ENCODE measurements at places on chromosomes 5 and 9.

GRCh38 chr5:53389093-53389492, 91.3 kb upstream of the FST start:
- DNase-seq = no peak

GRCh38 chr9:96187151-96187555, 114.8 kb downstream of the HSD17B3 start:
- no peak for DNase-seq

DNA sequence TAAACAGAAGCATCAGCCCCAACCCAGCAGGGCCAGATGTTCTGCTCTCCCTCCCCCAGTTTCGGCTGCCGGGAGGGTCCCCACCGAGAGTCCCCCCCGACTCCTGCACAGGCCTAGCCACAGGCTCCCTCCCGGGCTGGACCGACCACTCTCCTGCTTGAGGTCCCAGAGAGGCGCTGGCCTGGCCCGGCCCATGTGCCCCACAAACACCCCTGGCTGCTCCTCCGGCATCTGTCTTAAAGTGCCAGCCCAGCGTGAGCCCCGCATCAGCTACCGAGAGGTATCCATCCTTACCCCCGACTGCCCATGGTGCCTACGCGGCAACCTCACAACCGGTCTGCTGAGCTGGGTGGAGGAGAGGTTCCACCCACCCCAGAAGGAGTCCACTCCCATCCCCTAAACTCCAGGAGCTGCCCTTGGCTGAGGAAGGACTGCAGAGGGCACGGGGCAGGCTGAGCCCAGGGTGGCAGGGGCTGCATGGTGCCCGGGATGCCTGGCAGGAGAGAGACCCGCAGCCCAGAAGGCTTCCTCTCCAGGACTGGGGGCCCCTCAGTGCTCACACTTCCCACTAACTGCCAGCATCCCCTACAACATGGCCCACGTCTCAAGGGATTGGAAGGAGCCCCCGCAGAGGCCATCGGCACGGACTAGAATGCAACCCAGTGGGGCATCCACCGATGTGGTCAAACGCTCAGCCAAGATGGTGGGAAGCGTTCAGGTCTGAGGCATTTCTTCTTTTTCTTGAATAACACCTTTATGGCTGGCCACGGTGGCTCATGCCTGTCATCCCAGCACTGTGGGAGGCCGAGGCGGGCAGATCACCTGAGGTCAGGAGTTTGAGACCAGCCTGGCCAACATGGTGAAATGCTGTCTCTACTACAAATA, 15.6 kb upstream of the EGFL7 start:
- no peak for DNase-seq

GRCh38 chr9:77896269-77896937, 135.2 kb downstream of the GNAQ start:
- DNase-seq = no peak

- DNase-seq = no peak
Observed at GRCh38 chr5:83281658-83282057, 189.9 kb upstream of the VCAN start.

GRCh38 chr5:32147959-32148358, 26.2 kb downstream of the GOLPH3 start:
- DNase-seq = no peak

DNA sequence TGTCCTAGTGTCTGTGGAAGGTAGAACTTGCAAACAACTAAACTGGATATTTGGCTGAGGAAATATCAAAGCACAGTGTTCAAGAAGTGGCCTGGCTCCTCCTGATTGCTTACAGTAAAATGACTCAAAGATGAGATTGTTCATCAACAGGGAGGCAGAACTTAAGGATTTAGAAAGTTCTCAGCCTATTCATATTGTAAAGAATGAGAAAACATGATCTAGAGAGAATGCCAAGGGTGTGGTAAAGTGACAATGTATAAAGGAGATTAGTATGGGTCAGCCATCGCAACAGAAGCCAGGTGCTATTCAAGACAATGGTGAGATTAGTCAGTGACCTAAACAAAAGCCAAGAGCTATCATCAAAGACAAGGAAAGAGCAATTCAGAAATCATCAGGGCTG, 372.3 kb downstream of the SPOCK1 start:
- DNase-seq = no peak

- DNase-seq = no peak
Observed at GRCh38 chr9:104974053-104974962, 46.4 kb upstream of the ABCA1 start.

DNA sequence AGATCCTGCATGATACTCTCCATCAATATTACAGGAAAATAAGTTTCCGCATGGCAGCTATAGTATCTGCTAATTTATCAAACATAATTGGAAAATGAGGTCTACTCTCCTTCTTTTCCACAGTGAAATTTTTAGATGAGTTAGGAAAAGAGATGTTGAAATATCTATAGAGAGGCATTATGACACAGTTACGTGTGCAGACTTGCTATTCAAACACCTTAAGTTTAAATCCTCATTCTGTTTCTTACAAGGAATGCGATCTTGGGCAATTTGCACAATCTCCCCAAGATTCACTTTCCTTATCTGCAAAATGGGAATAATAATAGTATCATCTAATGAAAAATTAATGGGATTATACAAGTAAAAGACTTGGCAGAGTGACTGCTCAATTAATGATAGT, 91.7 kb upstream of the SLCO6A1 start:
- DNase-seq = no peak

GRCh38 chr9:138065287-138065686, 187.7 kb downstream of the CACNA1B start:
- DNase-seq = no peak

DNA sequence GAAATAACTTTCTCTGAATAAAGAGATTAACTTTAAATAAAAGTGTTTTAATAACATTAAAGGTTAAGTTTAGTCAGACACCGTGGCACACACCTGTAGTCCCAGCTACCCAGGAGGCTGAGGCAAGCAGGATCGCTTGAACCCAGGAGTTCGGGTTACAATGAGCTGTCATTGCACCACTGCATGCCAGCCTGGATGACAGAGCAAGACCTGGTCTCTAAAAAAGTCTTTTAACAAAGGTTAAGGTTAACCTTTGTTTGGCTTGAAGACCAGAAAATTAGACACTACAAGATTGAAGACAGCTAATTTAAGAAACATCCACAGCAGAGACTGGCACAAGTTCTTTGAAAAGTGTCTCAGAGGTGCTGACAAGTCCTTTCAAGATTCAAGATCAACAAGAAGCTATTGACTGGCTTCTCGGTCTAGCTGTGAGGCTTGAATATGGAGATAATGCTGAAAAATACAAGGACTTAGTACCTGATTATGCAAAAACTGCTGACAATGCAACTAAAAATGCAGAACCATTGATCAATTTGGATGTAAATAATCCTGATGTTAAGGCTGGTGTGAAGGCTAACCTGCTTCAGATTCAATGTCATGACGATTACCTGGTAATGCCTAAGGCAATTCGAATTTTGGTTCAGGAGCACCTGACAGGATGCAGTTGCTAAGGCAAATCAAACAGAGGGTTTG, 48.8 kb downstream of the FAM81B start:
- no peak for DNase-seq

DNA sequence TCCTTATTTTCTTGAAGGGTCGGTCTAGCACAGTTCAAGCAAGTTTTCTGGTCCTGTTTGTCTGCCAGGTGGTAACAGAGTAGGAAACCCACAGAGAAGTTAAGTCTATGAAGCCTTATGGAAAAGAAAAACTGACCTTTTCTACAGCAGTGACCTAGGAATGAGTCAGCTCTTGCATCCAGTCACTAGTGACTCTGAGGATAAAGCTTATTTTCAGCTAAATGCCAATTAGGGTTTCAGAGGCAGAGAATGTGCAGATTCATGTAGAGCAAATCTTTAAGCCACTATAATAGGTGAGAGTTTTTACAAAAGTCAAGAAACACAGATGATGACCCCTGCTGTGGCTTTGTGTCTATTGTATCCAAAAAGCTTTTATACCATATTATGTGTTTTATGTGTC, 100.7 kb downstream of the CWC27 start:
- DNase-seq = no peak

DNA sequence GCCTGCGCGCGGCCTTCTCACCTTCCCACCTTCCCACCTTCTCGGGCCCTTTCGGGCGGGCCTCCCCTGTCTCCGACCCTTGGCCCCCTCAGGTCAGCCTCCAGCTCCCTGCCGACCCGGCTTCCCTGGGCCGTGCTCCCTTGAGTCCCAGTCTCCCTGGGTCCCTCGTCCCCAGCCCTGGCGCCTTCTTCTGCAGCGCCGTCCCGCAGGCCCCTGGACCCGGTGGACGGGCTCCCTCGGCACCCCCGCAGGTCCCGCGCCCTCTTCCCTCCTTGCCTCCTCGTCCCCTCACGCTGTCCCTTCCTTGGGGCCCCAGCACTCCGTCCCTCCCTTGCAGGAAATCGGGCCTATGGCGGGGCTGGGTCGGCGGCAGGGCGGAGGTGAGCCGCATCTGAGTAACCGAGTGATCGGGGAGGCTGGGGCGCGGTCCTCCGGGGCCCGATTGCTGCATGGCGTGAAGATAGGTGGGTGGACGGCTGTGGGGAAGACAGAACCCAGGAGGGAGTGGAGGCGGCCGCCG, 7.6 kb downstream of the ARPC5L start:
- DNase-seq = no peak

- DNase-seq = no peak
Observed at GRCh38 chr9:114695948-114696347, 14.0 kb upstream of the TEX48 start.

GRCh38 chr5:39541920-39542319, 117.1 kb upstream of the DAB2 start:
- DNase-seq = no peak

- DNase-seq = no peak
Observed at GRCh38 chr9:120892748-120893610, 16.0 kb upstream of the PHF19 start.

DNA sequence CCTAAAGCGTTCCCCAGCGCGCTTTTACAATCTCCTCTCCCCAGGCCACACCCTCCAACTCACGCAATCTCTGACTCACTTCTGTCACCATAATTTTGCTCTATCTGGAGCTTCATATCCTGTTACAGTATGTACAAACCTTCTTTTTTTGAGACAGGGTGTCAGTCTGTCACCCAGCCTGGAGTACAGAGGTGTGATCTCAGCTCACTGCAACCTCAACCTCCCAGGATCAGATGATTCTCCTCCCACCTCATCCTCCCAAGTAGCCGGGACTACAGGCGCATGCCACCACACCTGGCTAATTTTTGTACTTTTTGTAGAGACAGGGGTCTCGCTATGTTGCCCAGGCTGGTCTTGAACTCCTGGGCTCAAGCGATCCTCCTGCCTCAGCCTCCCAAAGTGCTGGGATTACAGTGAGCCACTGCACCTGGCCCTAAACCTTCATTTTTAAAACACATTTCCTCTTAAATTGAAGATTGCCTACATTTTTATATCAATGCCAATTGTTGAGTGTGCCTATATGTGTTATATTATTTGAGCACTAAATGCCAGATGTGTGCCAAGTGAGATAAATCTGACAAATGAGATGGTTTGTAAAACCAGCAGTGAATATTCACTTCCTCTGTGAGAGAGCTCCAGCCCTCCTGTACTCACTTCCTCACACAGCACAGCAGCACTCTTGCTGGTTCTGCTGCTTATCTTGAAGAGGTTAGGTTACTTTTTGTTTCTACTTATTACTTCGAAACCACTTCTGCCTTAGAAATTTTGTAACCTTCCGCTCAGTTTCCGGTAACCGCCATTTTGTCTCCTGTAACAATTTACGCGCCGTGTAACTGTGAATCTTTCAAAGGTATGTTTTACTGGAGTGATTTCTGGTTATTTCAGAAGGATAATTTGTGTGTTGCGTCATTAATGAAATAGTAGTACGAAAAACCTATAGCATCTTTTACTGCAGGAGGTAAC, 57.9 kb downstream of the DOCK8 start:
- DNase-seq = no peak

DNA sequence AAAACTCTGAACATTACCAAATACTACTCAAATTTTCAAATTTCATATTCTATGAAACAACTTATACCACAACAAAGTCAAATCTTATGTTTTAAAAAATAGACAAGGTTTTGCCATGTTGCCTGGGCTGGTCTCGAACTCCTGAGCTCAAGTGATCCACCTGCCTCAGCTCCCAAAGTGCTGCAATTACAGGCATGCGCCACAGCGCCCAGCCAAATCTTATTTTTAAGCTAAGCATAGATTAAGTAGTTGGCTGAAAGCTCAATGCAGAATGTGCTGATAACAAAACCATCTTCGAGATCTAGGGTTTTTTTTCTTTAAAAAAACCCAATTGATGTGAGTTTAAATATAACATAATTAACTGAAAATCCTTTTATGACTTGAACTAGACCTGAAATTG, 6.4 kb downstream of the LMBRD2 start:
- no peak for DNase-seq

DNA sequence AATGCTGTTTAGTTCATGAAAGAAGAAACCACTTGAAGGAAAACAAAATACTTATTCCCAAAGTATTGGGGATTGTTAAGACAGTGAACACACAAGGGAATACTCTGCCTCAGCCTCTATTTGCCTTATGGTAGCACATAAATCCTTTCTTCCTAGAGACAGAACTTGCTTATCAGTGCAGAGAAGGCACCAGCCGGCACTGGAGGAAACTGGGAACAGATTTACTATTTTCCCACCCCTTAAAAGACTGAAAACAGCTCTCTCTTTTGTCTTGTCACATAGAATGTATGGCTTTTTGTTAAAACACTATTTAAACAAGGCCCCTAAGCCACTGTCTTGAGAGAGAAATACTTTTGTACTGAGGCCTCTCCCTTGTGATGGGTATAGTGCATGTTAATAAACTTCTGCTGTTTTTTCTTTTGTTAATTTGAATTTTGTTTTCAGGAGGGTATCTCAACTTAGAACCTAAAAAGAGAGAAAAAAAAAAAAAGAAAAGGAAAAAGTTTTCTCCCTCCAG, 40.7 kb upstream of the EDIL3 start:
- no peak for DNase-seq

DNA sequence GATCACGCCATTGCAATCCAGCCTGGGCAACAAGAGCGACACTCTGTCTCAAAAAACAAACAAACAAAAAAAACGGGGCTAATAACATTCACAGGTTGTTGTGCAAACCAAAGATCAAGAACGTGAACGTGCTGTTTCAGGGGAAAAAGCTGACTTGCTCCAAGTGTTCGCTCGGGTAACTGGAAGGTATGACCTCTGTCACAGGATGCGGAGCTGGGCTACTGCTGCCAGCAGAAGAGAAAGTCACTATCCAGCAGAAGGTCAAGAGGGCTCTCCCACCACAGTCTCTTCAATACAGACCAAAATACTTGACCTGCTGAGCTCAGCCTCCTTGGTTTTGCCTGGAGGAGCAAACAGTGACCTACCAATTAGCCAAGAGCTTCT, 59.7 kb downstream of the ABCA1 start:
- no peak for DNase-seq

- no peak for DNase-seq
Observed at GRCh38 chr5:112036206-112036605, 279.2 kb upstream of the NREP start.

DNA sequence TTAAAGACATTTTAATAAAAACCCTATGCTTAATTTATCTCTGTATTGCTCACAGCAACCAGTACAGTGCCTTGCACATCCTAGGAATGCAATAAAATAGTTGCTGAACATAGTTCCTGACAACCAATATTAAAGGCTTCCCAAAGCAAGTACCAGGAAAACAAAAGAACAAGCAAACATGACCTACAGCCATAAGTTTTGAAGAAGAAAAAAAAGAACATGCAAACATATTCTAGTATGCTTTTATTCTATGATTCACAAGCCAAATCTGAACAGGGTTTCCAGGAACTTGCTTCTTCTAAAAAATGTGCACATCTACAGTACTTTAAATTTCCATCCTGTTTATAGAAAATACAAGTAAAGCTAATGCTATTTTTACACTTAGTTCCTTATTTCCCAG, 4.5 kb downstream of the CEMIP2 start:
- DNase-seq = no peak

- peak; percentile 66 for DNase-seq
Observed at GRCh38 chr9:131349881-131350563, 43.9 kb upstream of the PRRC2B start.

GRCh38 chr9:113636165-113636564, 172.6 kb downstream of the RGS3 start:
- DNase-seq = no peak

Data from stimulated activated CD8-positive, alpha-beta memory T cell treated with anti-CD3 and anti-CD28 coated beads, Interleukin-15, amount 100 ng/mL, for 24 hours (primary cell).